ENCODE measurements at places on chromosomes 2 and 18. TPM values are rescaled to one million over a fixed set of nuclear protein-coding genes. Genes with fewer than 3 reads are reported as not detected.

- peaks cover 44% of the 10 kb centered on the region for H3K4me1 ChIP-seq
- no peak overlapping the region for H3K4me3 ChIP-seq
- DNase-seq: no peak
- H3K27me3 ChIP-seq: peaks cover 9% of the 10 kb centered on the region
- H3K27ac ChIP-seq: no peak overlapping the region
- H3K36me3 ChIP-seq: peaks cover 18% of the 10 kb centered on the region
Observed at GRCh38 chr2:9954136-9954535, 2.6 kb downstream of the GRHL1 start.

DNA sequence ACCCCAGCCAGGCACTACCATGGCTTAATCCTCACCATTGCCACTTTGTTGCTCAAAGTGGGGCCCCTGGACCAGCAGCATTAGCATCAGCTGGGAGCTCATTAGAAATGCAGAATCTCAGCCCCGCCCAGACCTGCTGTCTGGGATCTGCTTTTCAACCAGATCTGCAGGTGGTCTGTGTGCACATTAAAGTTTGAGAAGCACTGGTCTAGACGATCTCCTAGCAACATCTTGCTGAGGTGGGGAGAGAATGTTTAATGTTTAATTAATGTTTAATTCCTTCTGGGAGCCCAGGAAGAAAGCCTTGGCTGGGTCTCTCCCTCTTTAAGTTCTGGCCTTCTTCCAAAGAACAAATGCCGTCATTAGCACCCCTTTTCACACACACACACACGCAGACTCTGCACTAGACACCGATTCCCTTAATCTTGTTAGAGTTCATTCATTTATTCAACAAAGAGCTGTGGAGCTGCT lies 53.7 kb downstream of the EDAR start:
- peaks cover 42% of the 10 kb centered on the region for H3K27me3 ChIP-seq
- no peaks in the 10 kb centered on the region for H3K36me3 ChIP-seq
- H3K4me3 ChIP-seq: no peak overlapping the region
- no peaks in the 10 kb centered on the region for H3K4me1 ChIP-seq

DNA sequence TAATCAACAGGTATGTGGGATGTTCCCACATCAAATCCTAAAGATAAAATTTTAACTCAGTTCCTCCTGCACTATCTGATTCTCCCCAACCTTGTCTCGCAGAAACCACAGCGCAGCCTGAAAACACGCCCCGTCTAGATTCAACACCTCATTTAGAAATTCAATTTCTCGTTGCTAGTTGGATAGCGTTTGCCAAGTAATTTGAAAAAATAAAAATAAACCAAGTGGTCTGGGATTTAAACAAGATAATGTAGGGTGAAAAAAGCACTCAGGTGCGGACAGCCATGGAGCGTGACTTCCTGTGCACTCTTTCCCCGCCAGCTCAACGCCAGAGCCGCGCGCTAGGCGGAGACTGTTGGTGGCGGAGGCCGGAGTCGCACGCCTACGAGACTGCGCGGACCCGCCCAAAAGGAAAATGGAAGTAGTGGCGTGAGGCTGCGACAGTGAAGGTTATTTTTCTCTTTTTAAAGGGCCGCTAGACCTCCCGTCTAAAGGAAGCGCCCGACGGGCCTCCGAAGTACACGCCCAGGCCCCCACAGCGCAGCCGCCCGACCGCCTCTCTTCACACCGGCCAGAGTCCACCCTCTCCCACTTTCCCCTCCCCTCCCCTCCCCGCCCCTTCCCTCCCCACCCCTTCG lies 615 bp upstream of the CCNT2 start:
- peak overlapping the region; percentile 100 for H3K4me3 ChIP-seq
- no peaks in the 10 kb centered on the region for H3K27me3 ChIP-seq
- H3K36me3 ChIP-seq: no peaks in the 10 kb centered on the region
- no peak for DNase-seq
- H3K27ac ChIP-seq: peak overlapping the region; percentile 99

GRCh38 chr2:241445426-241445825 lies 63.0 kb downstream of the STK25 start:
- H3K4me1 ChIP-seq: no peaks in the 10 kb centered on the region
- DNase-seq: no peak
- H3K4me3 ChIP-seq: no peak overlapping the region
- H3K27me3 ChIP-seq: no peaks in the 10 kb centered on the region

GRCh38 chr2:3169106-3169870 lies 208.3 kb downstream of the EIPR1 start:
- H3K4me3 ChIP-seq: no peak overlapping the region
- H3K4me1 ChIP-seq: no peaks in the 10 kb centered on the region
- peaks cover 8% of the 10 kb centered on the region for H3K36me3 ChIP-seq
- no peaks in the 10 kb centered on the region for H3K27me3 ChIP-seq

- no peaks in the 10 kb centered on the region for H3K27me3 ChIP-seq
- H3K4me1 ChIP-seq: no peaks in the 10 kb centered on the region
- no peak overlapping the region for H3K27ac ChIP-seq
- no peak overlapping the region for H3K4me3 ChIP-seq
- no peaks in the 10 kb centered on the region for H3K36me3 ChIP-seq
Observed at GRCh38 chr2:201835066-201835465, 28.7 kb downstream of the CDK15 start.

DNA sequence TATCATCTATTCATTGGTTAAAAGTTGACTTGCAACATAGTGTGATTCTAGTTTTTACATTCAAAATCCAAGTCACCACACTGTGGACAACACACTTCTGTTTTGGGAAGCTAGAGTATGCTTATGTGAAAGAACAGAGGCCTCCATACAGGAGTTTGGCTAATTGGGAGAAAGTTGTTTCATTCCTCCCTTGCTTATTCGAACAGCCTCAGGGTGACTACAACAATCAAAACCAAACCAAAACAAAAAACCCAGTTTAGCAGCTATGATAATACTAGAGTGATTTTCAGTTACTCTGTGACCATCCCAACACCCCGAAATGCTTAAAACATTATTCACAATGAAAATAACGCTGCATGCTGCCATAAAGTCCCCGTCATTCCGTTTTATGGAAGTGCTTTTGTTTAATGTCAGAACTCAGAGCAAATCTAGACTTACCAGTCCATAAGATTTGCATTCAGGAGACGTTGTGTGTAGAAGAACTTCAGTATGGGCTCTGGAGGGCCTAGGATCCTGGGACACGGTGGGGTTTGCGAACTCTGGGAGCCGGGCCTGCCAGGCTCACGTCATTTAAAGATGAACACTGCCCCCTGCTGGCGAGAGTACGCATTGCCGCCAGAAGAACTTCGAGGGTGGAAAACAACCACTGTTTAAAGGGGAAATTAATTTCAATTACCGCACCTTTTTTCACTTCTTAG lies 111.4 kb downstream of the FTCDNL1 start:
- no peak overlapping the region for H3K27ac ChIP-seq
- H3K27me3 ChIP-seq: no peaks in the 10 kb centered on the region
- H3K36me3 ChIP-seq: no peaks in the 10 kb centered on the region
- H3K4me3 ChIP-seq: no peak overlapping the region
- DNase-seq: peak; percentile 62
- H3K4me1 ChIP-seq: peaks cover 46% of the 10 kb centered on the region

DNA sequence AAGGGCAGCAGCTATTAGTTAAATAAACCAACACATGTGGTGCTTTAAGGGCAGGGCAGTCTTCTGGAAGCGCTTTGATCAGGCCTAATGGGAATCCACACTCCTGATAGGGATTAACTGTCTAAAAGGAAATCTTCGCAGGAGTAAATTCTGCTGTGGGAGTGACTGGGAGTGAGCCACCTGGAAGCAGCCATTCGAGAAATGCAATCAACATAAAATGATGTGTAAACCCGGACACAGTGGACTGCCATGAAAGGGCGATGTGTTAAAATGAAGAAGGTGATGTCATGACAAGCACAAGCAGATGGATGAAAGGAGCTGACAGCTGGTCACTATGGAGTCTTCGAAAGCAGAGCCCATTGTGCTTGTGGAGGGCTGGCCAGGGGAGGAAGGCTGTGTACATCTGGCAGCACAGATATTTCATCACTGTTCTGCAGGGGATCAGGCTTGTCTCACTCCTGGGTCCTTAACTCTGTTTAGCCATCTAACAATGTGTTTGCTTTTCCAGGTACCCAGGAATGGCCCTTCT lies 24.8 kb upstream of the GALNT14 start:
- H3K27me3 ChIP-seq: peaks cover 6% of the 10 kb centered on the region
- H3K27ac ChIP-seq: no peak overlapping the region
- no peaks in the 10 kb centered on the region for H3K4me1 ChIP-seq
- no peak for DNase-seq
- H3K36me3 ChIP-seq: no peaks in the 10 kb centered on the region

DNA sequence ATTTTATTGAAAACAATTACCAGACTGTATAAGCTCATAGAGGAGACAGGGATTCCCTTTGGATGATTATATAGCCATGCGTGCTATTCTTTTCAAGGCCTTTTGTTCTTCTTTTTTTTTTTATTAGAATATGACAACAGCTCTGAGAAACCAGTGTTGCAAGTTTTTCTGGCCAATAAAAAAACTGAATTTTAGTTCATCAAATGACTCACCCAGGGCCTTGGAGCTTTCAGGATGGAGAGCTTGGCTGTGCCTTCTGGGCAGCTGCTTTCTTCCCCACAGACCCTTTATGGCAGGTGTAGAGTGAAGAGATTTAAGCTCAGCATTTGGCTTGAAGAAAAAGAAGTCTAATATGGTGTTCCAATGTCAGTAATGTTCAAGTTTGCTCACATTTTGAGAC lies 497.9 kb upstream of the FANCL start:
- H3K27me3 ChIP-seq: no peaks in the 10 kb centered on the region
- no peak overlapping the region for H3K4me3 ChIP-seq
- H3K36me3 ChIP-seq: no peaks in the 10 kb centered on the region
- DNase-seq: no peak
- H3K4me1 ChIP-seq: no peaks in the 10 kb centered on the region

DNA sequence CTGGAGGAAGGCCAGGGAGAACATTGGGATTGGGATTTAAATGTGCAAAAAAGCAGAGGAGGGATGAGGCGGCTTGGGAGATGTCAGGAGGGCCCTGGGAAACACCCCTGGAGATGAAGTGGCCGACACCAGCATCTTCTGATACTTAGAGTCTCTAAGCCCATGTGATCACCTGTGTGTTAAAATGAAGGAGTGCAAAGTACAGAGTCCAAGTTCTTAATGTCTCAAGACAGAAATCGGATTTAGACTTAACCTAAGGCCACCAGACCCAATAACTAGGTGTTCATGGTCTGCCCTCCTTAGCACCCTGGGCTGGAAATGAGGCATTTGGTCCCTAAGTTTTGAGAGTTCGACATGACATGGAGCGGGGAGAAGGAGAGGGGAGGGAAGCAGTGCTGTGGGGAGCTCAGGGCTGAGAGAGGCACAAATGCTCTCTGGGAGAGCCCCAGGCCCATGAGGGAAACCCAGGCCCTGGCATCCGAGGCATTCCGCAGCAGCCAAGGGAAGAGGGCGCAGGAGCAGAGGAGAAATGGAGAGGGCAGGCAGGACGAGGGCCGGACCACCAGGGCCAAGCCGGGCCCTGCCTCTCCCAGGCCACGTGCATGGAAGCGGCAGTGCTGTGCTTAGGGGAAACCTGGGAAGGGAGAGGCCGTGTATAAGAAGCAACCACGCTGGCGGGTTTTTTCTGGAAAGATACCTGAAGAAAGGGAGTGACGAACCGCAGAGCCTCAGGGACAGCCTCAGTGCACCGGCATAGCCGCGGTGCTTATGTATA lies 63.3 kb downstream of the SFXN5 start:
- H3K36me3 ChIP-seq: peaks cover 24% of the 10 kb centered on the region
- no peak for DNase-seq
- no peaks in the 10 kb centered on the region for H3K27me3 ChIP-seq
- no peak overlapping the region for H3K4me3 ChIP-seq
- no peak overlapping the region for H3K27ac ChIP-seq

DNA sequence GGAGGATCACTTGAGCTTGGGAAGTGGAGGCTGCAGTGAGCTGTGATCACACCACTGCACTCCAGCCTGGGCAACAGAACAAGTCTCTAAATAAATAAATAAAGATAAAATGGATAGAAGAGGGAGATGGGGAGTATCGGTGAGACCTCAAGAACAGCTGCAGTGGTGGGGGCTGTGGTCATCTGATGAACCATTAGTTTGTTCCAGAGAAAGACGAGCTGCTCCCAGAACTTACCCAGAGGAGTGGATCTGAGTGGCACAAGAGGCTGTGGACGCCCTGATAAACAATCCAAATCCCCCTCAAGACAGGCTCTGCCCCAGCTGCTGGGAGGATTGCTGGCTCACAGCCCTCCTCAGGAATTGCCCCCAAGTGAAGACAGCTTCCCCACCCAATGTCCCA lies 26.7 kb downstream of the TMEM127 start:
- no peak overlapping the region for H3K4me3 ChIP-seq
- H3K27ac ChIP-seq: no peak overlapping the region
- peaks cover 2% of the 10 kb centered on the region for H3K36me3 ChIP-seq
- DNase-seq: no peak
- H3K27me3 ChIP-seq: no peaks in the 10 kb centered on the region

DNA sequence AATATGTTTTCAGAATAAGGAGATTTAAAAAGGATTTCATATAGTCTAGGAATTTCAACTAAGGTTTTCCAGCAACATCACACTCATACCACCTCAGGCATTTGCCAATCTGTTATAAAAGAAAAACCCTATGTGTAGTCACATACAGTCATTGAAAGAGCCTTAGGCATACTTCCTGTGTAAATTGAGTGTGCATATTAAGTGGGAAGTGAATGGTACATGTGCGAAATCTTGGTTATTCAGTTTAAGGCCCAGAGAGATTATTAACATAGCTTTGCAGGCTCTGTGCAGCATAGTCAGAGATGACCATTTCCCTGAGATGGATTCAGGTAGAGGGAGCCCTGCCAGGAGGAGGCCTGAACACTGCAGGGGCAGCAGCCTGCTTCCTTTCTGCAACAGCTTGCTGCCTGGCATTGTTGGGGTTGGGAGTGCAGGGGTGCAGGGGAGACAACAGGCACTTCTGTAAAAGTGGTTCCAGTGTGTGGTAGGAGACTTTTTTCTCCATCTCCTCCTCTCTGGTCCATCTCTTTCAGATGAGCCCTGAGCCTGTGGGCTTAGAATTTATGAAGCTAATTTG lies 100.1 kb upstream of the OSR1 start:
- H3K27me3 ChIP-seq: no peaks in the 10 kb centered on the region
- H3K4me1 ChIP-seq: no peaks in the 10 kb centered on the region
- DNase-seq: no peak

DNA sequence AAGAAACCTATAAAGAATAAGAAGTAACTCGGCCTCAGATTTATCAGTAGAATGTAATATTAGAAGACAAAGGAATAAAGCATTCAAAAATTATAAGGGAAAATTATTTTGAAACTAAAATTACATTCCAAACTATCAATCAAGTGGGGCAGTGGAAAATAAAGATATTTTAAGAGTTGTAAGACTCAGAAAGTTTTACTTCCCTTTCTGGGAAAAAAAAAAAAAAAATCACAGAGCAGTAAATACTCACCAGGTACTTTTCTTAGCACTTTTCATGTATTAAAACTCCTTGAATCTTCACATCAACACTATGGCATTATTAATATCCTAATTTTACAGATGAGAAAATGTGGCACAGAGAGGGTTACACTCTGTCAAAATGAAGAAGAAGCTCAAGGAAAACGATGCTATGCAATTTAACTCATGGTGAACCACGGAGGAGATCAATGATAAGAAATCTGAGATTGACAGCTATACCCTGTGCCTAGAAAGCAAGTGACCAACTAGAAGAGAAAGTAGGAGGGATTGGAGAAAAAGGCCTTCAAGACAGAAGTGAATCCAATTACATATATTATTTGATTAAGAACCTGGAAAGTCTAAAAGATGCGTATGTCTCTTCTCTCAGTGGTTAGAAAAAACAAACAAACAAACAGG lies 238.9 kb upstream of the ID2 start:
- H3K27me3 ChIP-seq: no peaks in the 10 kb centered on the region
- DNase-seq: no peak
- H3K27ac ChIP-seq: no peak overlapping the region
- no peak overlapping the region for H3K4me3 ChIP-seq

GTF2A1L gene
- not detected for total RNA-seq

EVA1A gene
- 55.9 TPM for total RNA-seq

ARHGAP15 gene
- not detected for total RNA-seq

HOXD13 gene
- total RNA-seq: not detected

All from HepG2 (cell line).